Activated CD8-positive, alpha-beta memory T cell treated with anti-CD3 and anti-CD28 coated beads for 48 hours (primary cell): ENCODE measurements at places on chromosomes 16 and 17.

- DNase-seq, result no peak
Measured at GRCh38 chr17:78923660-78924453, 1.3 kb downstream of the TIMP2 start.

GRCh38 chr16:12392585-12393091, 411.0 kb downstream of the CPPED1 start:
- no peak for DNase-seq

- no peak for DNase-seq
Measured at GRCh38 chr17:16529906-16530305, 37.9 kb upstream of the LRRC75A start.

GRCh38 chr17:74413491-74413890, 18.4 kb upstream of the GPRC5C start:
- DNase-seq, result no peak

DNA sequence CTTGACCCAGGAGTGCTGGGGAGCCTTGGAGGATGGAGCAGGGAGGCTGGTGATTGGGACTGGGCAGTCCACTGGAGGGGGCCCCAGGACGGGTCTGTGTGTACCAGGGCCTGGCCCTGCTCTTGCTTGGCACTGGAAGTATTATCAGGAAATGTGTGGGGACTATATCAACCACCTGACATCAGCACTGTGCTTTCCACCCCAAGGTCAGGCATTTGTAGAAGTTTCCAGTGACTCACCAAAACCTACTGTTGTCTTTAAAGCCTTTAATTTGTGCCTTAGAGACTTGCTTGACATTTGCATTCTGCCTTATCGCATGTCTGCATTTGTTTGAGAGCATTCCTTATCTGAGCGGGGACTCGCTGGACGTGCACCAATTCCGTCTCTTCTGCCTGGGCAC, 323.1 kb downstream of the FOXL1 start:
- DNase-seq, result no peak

- DNase-seq, result no peak
Measured at GRCh38 chr17:57739402-57740234, 5.5 kb downstream of the CCDC182 start.

DNA sequence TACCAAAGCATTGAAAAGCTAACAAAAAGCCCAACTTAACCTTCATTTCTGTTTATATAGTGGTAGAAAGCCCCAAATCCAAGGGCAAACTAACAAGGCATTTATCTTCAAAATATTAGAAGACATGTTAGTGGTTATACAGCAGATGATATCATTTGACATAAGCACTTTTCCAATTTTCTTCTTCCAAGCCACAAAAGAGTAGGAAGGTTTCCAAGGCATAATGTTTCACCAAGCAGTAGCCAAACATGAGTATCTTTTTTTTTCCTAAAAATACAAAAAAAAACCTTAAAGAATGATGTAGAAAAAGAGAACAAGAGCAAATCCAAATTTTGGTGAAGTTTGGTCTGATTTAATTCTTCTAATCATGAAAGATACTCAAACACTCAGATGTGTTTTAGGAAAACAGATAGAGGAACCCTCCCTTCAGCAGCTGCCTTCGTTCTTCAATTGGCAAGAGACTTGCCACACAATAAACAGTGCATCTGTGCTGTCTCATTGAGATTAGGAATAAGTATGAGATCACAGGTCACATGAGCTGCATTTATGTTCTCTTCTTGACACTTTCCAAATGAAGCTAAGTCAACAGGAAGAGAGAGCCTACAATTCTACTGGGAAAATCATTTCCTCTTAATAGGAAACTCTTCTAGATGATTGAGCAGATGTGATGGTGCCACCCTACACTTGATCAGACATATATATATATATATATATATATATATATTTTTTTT, 106.7 kb downstream of the TTC19 start:
- no peak for DNase-seq

- DNase-seq, result no peak
Measured at GRCh38 chr16:72036098-72036497, 18.2 kb upstream of the HP start.

GRCh38 chr17:80755650-80756405, 211.2 kb downstream of the RPTOR start:
- DNase-seq, result no peak

DNA sequence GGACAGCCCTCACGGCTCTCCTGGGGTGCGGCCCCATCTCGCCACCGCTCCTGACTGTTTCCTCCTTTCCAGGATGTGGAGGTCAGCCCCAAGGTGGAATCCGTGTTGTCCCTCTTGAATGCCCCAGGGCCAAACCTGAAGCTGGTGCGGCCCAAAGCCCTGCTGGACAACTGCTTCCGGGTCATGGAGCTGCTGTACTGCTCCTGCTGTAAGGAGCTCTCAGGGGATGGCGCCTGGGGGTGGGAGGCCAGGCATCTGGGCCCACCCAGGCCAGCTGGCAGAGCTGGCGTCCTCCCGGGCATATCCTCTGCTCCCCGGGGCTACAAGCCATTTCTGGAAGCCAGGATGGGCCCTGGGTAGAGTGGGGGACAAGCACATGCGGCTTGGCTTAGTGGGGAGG, 13.2 kb downstream of the IL34 start:
- no peak for DNase-seq

DNA sequence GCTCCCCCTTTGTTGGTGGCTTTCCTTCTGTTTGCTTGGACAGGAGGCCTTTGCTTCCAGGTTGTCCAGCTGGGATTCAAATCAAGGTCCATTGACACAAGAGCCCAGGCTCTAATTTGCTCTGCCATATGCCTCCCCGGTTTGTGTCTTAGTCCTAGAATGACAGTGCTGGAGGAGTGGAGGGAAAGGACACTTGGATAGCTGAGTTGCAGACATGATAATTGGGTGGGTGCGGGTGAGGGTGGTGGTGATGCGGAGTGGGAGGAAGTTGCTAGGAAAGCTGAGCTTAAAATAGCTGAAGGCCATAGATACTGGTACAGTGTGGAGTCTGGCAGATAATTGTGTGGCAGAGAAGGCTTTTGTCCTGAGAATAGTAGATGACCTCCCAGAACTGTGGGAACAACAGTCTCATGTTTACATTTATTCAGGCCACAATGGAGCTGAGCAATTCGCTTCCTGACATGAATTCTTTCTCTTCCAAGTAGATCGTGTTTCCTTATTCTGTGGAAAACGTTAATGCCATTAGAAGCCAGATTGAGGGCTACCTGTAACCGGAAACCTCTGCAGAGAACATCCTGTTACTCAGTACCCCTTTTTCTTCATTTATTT, 23.8 kb downstream of the SEC14L1 start:
- no peak for DNase-seq

DNA sequence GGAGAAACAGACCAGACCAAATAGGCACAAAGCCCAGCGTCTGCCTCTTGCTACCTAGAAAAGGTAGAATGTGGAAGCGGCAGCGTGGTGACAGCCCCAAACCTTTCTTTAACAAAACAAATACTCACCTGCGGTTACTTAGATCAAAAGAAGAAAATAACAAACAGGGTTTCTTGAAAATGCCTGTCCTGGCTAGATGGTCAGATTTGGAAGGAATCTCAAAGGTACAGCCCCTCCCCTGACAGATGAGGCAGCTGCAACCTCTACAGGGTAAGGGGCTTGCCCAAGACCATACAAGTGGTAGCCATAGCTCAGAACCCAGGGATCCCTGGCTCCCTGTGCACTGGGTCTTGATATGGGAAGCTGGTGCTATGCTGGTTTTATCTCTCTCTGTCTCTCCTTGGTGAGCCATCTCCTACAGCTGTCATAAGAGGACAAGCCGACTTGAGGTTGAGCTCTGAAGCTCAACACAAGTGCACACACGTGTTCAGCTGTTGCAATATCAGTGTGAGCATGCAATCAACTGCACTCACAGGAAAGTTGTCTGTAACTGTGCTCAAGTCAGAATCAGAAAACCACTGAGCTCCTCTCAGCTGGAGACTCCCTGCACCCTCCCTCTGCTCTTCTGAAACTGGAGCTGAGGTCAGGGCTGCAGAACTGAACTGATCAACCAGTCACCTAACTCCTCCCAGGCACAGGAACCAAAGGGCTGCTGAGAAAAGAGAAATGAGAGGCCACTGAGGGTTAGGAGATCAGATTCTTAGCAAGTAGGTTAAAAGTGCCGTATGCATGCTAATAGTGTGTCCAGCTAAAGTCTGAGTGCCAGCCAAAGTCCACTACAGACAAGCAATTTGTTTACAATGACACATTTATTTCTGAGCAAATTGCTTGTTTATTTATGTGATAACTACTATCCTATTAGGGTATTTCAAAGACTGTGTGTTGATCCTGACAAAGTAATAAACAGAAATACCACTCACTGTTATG, 6.1 kb upstream of the RNF157 start:
- no peak for DNase-seq

- DNase-seq, result no peak
Measured at GRCh38 chr17:78490673-78491072, 86.5 kb downstream of the DNAH17 start.

- DNase-seq, result no peak
Measured at GRCh38 chr17:7203391-7203790, 16.2 kb downstream of the DLG4 start.

DNA sequence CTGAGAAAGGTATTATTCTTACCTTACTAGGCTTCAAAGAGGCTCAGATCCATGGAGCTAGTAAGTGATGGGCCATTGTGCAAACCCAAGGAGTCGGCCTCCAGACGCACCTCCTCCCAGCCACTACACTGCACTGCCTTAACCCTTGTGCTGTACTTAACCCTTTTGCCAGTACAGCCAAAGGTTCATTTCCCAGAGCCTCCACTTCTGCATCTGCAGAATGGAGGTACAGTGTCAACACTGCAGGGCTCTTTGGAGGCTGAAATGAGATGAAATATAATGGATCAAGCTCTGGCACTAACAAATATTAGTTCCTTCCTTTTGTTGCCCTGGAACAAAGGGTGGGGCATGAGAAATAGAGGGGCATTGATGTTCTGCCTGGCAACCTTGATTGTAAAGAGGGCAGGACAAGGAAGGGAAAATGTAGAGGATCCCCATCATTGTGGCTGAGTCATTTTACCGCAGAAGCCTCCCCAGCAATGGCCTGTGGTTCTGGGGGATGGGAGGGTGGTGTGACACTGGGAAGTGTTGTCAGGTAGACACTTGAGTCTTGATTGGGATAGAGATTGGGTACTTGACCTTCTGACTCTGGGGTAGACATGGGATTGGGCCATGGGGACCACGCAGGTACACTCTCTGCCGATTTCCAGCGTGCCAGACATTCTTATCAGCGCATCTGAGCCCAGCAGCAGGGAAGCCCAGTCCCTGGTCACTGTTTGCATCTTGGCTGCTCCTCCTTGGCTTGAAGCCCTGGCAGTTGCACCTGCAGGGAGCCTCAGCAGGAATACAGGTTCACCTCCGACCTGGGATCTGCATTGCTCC, 84.0 kb downstream of the MSI2 start:
- DNase-seq, result no peak

DNA sequence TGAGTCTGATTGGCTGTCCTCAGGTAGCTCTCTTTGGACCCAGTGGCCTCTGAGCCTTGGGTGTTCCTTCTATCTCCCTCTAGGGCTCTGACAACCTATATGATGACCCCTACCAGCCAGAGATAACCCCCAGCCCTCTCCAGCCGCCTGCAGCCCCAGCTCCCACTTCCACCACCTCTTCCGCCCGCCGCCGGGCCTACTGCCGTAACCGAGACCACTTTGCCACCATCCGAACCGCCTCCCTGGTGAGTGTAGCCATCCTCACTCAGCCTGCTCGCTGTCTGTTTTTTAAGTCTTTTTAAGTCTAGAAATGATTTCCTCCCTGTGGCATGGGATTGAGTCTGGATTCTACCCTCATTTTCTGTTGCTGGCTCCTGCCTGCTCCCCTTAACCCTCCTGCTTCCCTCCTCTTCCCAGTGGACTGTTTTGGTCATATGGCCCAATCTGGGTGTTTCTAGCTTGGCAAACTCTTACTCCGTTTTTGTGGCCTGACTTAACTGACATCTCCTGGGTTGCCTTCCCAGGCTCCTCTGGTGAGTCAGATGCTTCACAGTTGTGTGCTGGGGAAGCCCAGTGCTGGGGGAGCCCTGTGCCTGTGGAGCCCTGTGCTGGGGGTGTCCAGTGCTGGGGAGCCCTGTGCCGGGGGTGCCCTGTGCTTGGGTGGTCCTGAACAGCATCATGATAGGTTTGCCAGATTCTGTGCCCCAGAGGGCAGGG, 9.9 kb downstream of the TAOK2 start:
- DNase-seq, result no peak

- DNase-seq, result no peak
Measured at GRCh38 chr17:75980188-75981018, 1.4 kb downstream of the TEN1 start.

GRCh38 chr17:77441130-77441920, 300.6 kb downstream of the SEC14L1 start:
- no peak for DNase-seq

DNA sequence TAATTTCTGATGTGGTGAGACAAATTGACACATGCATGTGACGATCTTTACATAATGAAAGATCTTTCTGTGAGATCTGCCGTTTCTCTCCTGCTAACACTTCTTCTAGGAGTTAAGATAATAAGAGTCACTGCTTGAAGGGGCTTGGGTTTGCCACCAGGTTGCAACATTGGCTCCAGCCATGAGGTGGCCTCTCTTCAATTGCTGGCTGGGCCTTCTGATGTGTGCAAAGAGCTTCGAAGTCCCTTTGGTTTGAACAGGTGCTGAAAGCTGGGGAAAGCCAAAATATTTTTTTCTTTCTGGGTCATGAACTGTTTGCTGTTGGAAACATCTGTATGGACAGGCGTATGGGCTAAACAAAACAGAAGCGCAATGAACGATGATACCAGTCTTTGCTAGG, 204.1 kb upstream of the SALL1 start:
- no peak for DNase-seq

DNA sequence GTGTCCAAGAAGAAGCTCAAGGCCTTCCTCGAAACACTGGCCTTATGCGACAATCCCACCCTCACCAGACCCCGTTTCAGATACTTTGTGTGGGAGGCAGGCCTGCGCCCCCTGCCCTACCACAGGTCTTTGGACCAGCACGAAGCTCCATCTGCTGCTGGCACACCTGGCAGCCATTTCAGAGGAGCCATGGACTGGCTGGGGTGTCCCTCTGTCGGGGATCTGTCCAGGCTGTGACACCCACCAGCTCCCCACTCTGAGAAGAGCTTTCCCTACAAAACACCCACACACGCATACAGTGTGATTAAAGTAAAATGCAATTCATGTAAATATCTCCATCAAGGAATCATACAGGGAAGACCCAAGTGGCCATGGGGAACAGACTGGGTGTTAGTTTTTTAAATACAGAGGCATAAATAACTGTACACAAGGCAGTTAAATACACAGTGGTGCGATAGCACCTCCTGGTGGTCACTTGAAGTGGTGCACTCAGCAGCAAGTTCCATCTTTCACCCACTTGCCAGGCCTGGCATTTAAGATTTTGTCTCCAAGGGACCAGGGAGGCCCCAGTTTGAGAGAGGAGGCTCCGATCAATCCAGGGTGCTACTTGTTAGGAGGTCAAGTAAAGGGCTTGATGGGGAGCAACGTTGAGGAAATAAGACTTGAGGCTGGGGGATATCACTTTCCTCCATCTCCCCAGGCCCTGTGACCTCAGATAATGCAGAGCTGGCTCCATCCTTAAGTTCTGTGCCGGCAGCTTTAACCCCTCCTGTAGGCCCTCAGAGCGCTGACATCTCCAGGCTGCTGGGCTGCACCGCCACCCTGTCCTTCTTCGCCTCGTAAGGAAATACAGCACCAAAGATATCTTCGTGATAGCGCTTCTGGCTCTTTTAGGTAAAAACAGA, 43.6 kb downstream of the NOS2 start:
- DNase-seq, result peak; percentile 50
